ENCODE measurements at places on chromosomes 2 and 18.

DNA sequence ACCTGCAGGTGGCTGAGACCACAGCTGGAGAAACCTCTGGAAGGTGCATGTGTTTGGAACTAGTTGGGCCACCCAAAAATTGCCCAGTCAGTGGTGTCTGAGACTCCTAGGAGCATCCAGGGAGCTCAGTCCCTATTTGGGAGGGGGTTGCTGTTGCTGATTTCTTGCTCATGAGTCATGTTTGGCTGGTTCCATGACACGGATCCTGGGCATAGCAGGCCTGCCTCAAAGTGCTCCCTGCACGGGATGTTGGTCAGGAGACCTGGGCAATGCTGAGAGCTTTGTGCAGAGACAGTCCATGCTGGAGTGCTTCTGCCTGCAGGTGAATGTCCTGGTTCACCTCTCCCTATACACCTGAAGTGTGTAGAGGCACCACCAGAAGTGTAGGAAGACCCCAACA is 194.2 kb downstream of the GLI2 start:
- no peak for DNase-seq

DNA sequence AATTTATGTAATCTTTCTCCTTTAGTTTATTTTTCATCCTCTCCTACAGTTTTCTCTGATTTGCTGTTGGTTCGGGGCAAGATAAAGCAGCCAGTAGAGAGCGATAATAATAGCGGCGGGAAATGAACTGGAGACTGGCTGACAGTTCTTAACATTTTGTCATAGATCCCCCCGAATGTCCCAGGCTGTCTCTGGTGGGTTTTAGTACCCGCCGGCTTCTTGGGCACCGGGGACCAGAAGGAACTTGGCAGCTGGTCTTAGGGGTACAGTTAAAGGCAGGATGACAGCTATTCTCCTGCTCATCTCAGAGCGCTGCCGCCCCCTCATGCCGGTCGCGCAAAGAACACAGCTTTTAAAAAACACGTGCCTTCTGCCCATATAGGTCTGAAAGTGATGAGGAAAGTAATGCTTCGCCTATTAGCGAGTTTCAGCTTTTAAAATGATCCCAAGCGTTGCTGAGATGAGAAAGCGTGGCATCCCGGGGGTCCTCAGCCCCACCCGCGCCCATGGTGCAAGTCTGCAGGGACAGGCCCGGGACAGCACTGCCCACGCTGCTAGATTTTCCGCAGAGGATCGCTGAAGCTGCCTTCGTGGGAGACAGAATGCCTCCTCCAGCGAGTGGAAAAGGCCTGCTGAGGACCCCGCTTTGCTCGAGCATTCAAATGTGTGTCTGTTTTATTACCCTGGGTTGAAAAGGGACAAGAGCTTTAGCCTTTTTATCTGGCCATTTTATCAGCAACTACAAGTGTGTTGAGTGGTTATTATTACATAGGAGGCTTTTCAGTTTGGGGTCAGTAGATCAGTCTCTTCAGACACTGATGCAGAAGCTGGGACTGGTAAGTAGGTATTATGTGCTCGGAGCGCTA is 3.8 kb downstream of the ONECUT2 start:
- no peak for DNase-seq

GRCh38 chr2:170371231-170371998 is 193.5 kb downstream of the MYO3B start:
- no peak for DNase-seq

GRCh38 chr18:43622024-43622423 is 344.7 kb upstream of the SYT4 start:
- DNase-seq, result no peak

DNA sequence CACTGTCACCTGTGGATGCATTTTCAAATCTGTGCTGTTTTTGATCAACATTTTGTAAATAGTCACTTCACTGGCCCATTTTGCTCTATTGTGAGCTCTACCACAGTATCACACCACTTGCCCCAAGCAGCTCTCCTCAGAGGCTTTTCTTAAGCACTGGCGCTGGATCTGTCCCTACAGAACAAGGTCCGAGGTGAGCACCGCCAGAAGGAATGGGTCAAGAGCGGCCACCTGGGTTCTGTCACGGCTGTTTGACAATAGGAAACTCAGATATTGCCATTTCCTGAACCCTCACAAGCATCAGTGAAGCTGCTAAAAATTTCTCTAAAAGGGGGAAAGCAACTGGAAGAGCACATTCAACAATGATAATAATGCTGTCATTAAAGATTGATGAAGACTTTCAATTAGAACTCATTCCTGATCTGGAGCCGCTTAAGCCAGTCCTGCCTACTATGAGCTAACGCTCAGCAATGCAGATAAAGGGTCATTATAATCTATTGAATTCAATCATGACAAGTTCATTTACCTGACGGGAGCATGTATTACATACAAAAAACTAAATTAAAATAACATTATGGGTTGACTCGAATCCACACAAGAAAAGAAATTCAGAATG is 514.0 kb downstream of the GALR1 start:
- DNase-seq, result no peak

- no peak for DNase-seq
These were observed 133.5 kb downstream of the SPTBN1 start for GRCh38 chr2:54589340-54590215.

GRCh38 chr2:156956161-156956560 is 301.3 kb upstream of the GALNT5 start:
- DNase-seq, result peak; percentile 10
